HL-60 (cell line): ENCODE measurements at places on chromosomes 12 and 14.

GRCh38 chr14:100309028-100309737, 2.9 kb upstream of the SLC25A29 start:
- DNase-seq, result peak; percentile 32

- no peak for DNase-seq
Observed at GRCh38 chr12:65879878-65880277, 55.6 kb downstream of the HMGA2 start.

GRCh38 chr14:96001866-96002497, 37.2 kb upstream of the C14orf132 start:
- no peak for DNase-seq

DNA sequence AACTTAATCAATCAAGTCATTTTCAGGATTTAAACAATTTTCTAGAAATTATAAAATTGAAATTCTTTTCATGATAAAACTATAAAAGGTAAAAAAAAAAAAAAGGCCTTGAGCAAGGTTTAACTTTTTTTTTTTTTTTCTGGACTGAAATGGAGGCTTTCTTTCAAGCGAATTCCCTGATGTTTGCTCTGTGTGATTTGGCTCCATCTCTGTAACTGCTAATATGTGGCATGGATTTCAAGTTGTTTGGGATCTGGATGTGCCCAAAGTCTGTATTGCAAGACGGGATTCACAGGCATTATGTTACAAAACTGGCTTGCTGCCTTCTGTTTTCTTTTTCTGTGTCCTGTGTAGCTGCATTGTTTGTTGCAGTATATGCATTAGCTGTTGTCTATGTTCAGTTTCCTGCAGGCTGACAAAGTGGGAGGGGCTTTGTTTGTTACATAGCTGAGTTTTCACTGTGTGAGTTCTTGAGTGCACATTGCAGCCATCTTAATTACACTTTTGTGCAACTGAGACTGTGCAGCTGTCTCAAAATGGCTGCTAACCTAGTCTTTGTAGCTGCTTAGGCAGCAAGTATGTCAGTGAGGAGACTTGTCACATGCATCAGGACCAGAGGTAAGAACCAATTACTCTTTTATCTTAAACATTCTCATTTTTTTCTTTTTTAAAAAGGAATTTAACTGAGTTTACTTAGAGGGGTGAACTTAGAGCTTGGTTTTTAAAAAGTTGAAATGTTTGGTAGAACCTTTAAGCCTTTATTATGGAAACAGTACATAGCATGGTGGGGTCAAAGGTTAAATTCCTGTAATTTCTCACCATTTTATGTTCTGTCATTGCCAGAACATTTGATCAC, 19.5 kb downstream of the ATF7IP start:
- DNase-seq, result peak; percentile 76

DNA sequence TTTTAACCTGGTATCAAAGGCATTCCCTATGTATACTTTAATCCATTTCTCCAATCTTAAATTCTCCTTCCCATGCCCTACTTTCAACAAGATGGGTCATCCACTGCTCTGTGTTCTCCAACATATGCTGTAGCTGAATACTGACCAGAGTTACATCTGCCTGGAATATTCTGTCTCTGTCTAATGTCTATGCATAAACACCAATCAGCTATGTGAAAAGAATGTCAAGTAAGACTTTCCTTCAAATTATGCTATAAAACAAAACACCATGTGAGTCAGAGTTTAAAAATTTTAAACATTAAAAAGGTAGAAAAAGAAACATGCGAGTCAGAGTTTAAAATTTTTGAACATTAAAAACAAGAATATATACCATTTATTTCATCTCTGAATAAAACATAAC, 19.3 kb downstream of the NT5DC3 start:
- DNase-seq, result no peak
